Osteocyte (in vitro differentiated cells): ENCODE measurements at places on chromosomes 7 and 10. TPM values are rescaled to one million over a fixed set of nuclear protein-coding genes. Genes with fewer than 3 reads are reported as not detected.

CC2D2B gene
- 0.46 TPM in 1 of 2 replicates, not detected in the other for total RNA-seq

C10orf90 gene
- total RNA-seq, result not detected in 2 replicates

AKR1C4 gene
- total RNA-seq, result not detected in 2 replicates

MSMB gene
- total RNA-seq, result not detected in 2 replicates

PNLIPRP2 gene
- total RNA-seq, result not detected in 2 replicates

DNA sequence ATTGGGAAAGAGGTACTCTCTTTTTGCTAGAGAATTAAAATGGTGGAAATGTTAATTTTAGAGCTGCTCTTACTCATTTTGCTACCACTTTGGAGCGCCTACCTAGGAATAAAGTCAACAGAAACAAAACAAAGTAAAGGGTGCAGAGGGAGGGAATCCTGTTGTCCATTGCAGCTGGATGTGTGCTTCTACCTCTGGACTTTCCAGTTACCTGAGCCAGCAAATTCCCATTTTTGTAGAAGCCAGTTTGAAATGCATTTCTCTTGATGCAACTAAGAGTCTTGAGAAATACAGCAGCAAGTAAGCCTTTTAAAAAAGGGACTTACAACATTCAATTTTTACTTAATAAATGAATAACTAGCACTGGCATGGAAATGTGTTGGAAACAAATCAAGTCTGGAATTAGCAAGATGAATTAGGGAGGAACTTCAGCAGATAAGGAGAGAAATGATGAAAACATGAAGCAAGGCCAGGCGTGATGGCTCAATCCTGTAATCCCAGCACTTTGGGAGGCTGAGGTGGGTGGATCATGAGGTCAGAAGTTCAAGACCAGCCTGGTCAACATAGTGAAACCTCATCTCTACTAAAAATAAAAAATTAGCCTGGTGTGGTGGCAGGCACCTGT, 113.5 kb upstream of the CTTNBP2 start:
- H3K27me3 ChIP-seq, result no peaks in the 10 kb centered on the region
- H3K27ac ChIP-seq, result no peak overlapping the region
- H3K36me3 ChIP-seq, result no peaks in the 10 kb centered on the region
- H3K4me1 ChIP-seq, result no peaks in the 10 kb centered on the region

GRCh38 chr7:4022265-4022664, 659.8 kb upstream of the FOXK1 start:
- H3K4me3 ChIP-seq, result no peak overlapping the region
- peaks cover 4% of the 10 kb centered on the region for H3K36me3 ChIP-seq
- H3K27me3 ChIP-seq, result no peaks in the 10 kb centered on the region
- DNase-seq, result no peak
- no peak overlapping the region for H3K27ac ChIP-seq
- no peaks in the 10 kb centered on the region for H3K4me1 ChIP-seq

DNA sequence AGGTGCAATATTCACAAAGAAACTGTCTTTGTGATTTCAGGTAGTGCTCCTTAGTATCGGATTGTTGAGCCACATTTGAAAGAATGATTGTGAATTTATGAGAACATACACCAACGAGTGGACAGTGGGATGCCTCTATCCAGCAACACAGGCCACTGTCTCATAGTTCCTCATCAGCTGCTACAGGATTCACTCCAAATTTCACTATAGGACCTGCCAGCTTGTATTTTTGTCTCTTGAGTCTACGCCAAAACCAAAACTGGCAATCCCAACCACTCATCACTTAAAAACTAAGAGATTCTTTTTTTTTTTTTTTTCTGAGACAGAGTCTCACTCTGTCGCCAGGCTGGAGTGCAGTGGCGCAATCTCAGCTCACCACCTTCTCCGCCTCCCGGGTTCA, 964.5 kb downstream of the CNTNAP2 start:
- no peaks in the 10 kb centered on the region for H3K27me3 ChIP-seq
- H3K36me3 ChIP-seq, result no peaks in the 10 kb centered on the region
- H3K4me3 ChIP-seq, result no peak overlapping the region
- peaks cover 3% of the 10 kb centered on the region for H3K4me1 ChIP-seq
- no peak for DNase-seq
- H3K27ac ChIP-seq, result no peak overlapping the region

DNA sequence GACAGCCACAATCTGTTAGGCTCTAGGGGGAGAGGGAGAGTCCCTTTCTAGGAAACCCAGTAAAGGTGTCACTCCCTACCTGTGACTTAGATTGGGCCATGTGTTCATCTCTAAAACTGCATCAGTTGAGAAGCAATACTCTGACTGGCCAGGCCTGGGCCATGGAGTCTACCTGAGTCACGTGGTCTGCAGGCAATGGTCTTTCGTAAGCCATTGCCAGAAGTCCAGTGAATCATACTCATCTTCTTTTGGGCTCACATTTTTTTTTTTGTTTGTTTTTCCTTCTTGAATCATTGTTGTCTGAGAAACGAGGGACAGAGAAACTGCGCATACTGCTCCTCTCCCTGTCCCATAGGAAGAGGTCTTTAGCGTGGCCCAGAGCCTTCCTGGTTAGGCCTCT, 215.6 kb downstream of the CCSER2 start:
- H3K27ac ChIP-seq, result no peak overlapping the region

- no peak overlapping the region for H3K27ac ChIP-seq
- H3K36me3 ChIP-seq, result no peaks in the 10 kb centered on the region
- no peaks in the 10 kb centered on the region for H3K4me1 ChIP-seq
- DNase-seq, result no peak
- no peak overlapping the region for H3K4me3 ChIP-seq
Observed at GRCh38 chr7:8360564-8361153, 72.8 kb upstream of the NXPH1 start.

DNA sequence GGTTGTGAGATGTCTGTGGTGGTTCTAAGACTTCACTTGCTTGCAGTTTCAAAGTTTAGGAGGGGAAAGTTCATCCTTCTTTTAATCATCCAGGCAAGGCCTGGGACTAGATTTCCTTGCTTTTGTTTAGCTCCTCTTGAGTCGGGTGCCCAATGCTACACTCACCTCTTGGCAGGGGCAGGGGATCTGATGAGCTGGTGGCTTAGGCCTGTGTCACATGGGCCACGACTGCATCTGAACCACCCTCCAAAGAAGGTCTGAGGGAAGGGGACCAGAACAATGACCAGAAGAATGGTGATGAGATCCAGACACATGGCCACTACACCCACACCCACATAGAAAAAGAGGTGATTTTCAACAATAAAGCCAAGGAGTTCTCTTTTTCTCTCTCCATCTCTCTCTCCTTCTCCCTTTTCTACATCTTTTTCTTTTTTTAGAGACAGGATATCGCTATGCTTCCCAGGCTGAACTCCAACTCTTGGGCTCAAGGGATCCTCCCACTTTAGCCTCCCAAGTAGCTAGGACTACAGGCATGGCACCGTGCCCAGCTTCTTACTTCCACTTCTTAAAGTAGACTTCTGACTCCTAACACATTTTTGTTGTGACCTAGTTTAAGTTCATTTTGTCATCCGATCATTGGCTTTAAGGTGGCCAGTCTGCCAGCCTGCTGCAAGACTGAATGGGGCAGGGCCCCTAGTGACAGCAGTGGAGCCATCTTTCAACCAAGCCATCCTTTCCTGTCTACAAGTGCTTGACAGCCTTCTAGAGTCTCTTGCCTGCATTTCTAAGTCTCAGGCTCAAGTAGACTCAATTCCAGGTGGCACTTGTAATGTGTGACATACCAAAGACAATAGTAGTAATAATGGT, 350.9 kb downstream of the RNLS start:
- no peaks in the 10 kb centered on the region for H3K36me3 ChIP-seq
- DNase-seq, result no peak
- no peak overlapping the region for H3K4me3 ChIP-seq

- H3K4me1 ChIP-seq, result no peaks in the 10 kb centered on the region
- H3K4me3 ChIP-seq, result no peak overlapping the region
- peak; percentile 76 for DNase-seq
- H3K27me3 ChIP-seq, result no peaks in the 10 kb centered on the region
Observed at GRCh38 chr10:130999376-131000202, 311.9 kb downstream of the TCERG1L start.

- DNase-seq, result no peak
- peaks cover 39% of the 10 kb centered on the region for H3K4me1 ChIP-seq
- peaks cover 4% of the 10 kb centered on the region for H3K36me3 ChIP-seq
- peak overlapping the region; percentile 72 for H3K27ac ChIP-seq
- H3K27me3 ChIP-seq, result no peaks in the 10 kb centered on the region
- H3K4me3 ChIP-seq, result no peak overlapping the region
Observed at GRCh38 chr7:137579913-137580640, 236.5 kb upstream of the PTN start.

DNA sequence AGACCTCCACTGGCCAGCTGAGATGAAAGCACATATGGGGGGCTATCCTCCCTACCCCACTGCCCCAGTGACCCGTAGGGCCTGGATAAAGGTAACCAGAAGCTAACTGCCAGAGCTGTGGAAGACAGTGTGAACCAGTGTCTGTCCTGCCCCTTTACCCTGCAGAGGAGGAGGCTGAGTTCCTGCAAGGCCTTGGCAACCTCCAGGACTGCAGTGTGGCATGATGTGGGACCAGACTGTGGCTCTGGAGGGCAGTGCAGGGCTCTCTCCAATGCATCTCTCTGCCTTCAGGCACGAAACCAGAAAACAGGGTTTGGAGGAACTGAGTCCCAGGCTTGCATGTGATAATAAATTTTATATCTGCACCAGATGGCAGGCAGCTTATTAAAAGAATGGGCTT, 93.1 kb downstream of the EPC1 start:
- no peaks in the 10 kb centered on the region for H3K4me1 ChIP-seq
- no peaks in the 10 kb centered on the region for H3K36me3 ChIP-seq
- no peak for DNase-seq

DNA sequence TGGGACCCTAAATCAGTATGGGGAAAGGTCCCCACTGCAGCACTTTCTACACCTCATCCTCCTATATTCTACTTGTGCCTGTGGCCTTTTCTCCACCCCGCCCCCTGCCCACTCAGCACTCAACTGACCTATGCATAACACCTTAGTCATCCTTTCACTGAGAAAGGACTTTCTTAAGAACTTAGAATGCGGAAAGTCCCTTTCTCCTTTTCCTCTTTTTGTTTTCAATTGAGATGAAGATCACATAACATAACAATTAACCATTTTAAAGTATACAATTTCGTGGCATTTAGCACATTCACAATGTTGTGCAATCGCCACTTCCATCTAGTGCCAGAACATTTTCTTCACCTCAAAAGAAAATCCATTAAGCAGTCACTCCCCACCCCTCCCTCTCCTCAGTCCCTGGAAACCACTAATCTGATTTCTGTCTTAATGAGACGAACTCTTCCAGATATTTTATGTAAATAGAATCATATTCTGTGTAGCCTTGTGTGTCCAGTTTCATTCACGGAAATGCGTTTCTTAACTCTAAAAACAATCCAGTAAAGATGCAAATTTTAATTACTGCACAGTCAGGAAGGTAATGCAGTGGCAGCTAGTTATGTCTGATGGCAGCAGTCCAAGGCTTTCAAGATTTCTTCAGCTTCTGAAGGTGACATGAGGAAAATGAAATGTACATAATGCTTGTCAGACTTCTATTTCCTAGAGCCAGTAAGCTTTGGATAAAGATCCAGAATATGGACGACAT, 41.7 kb downstream of the FAS start:
- peaks cover 6% of the 10 kb centered on the region for H3K4me1 ChIP-seq
- no peak overlapping the region for H3K27ac ChIP-seq
- no peak for DNase-seq
- no peak overlapping the region for H3K4me3 ChIP-seq

DNA sequence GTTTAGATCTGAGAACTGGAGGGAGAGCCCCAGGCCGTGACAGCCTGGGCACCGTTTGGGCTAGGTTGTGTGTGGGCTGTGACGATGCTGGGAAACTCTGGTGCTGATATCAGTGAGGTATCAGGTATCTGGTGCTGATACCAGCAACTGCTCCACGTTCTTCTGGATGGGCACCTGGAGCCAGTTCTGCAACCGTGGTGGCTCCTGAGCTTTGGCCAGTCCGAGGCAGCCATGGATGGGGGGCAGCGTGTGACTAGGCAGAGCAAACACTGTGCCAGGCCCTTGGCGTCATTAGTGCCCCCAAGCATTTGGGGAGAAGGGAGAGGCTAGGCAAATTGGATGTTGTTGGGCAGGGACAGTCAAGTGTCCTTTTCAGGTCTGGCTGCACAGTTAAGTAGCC, 57.9 kb downstream of the ZNF467 start:
- peaks cover 5% of the 10 kb centered on the region for H3K36me3 ChIP-seq
- peak overlapping the region; percentile 78 for H3K4me3 ChIP-seq
- H3K4me1 ChIP-seq, result peaks cover 25% of the 10 kb centered on the region
- DNase-seq, result peak; percentile 80

GRCh38 chr7:31096877-31097258, 44.8 kb downstream of the ADCYAP1R1 start:
- H3K27me3 ChIP-seq, result peaks cover 14% of the 10 kb centered on the region
- no peaks in the 10 kb centered on the region for H3K36me3 ChIP-seq
- H3K4me1 ChIP-seq, result no peaks in the 10 kb centered on the region

DNA sequence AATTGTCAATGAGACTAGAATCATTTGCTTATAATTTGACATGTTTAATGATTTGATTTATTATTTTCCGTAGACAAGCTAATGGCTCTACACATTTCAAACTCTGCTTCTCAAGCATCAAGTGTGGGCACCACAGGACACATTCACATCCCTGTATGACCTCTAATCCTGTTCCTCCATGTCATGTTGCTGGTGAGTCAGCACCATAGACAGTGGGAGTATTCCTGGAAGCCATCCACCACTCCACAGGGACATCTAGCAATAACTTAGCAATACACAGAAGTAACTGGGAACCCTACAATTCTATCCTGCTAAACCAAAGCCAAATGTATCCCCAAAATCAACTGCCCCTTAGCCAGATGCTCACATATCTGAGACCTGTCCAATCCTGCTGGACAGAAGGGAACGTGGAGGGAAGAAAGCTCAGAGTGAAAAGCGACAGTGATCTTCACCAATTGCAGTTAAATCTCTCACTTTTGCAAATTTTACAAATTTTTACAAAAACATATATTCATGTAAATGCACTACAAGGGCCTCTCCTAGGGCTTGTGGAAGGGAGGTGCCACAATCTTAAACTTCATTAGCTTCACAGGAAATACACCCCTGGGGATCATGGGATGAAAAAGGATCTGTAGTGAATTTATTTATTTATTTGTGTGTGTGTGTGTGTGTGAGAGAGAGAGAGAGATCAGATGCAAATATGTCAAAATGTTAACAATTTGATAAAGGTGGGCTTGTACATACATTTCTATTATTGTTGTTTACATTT, 126.5 kb downstream of the GFRA1 start:
- no peaks in the 10 kb centered on the region for H3K27me3 ChIP-seq
- no peak for DNase-seq
- H3K27ac ChIP-seq, result no peak overlapping the region
- H3K4me1 ChIP-seq, result peaks cover 3% of the 10 kb centered on the region

DNA sequence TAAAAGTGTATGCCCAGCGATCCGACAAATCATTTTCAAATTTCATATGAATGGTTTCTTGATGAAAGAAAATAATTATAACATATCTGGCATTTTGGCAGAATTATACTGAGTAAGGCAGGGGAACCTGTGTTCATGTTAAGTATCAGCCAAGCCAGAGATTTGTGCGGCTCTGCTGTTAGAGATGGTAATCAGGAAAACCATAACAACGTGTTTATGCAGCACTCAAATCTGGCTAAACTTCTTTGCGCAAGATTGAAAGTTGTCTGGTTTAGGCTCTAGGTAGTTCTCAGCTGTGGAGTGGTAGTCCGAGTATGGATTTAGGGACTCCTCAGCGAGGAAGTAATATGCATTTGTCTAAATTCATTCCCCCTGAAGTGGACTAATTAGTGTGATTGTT, 8.9 kb upstream of the CTBP2 start:
- no peak overlapping the region for H3K27ac ChIP-seq
- H3K36me3 ChIP-seq, result no peaks in the 10 kb centered on the region
- DNase-seq, result no peak
- no peak overlapping the region for H3K4me3 ChIP-seq

- H3K27me3 ChIP-seq, result no peaks in the 10 kb centered on the region
- DNase-seq, result no peak
- H3K4me1 ChIP-seq, result peaks cover 54% of the 10 kb centered on the region
- peak overlapping the region; percentile 95 for H3K4me3 ChIP-seq
- peaks cover 13% of the 10 kb centered on the region for H3K36me3 ChIP-seq
Observed at GRCh38 chr10:1054684-1055083, 1.5 kb upstream of the WDR37 start.
